Caudate nucleus (tissue), 63 donors: ENCODE measurements at places on chromosomes 13 and 19.

DNA sequence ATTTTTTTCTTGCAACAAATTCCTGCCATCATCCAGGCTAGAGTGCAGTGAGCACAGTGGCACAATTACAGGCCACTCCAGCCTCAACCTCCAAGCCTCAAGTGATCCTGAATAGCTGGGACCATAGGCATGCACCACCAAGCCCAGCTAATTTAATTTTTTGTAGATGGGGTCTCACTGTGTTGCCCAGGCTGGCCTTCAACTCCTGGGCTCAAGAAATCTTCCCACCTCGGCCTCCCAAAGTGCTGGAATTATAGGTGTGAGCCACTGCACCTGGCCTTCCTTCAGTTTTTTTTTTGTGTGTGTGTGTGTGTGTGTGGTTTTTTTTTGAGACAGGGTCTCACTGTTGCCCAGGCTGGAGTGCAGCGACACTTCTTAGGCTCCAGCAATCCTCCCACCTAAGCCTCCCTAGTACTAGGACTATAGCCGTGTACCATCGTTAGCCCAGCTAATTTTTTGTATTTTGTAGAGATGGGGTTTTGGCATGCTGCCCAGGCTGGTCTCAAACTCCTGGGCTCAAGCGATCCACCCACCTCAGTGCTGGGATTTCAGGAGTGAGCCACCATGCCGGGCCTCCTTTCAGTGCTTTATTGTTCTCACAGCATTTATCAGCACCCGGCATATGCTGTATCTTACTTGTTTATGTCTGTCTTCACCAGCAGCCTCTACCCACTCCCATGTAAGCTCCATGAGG lies 5.9 kb upstream of the SRRM5 start:
- no peak for DNase-seq

GRCh38 chr13:44296856-44297255 lies 76.8 kb upstream of the SERP2 start:
- DNase-seq: no peak

- no peak for DNase-seq
Measured at GRCh38 chr19:16002406-16003384, 53.9 kb downstream of the OR10H4 start.

DNA sequence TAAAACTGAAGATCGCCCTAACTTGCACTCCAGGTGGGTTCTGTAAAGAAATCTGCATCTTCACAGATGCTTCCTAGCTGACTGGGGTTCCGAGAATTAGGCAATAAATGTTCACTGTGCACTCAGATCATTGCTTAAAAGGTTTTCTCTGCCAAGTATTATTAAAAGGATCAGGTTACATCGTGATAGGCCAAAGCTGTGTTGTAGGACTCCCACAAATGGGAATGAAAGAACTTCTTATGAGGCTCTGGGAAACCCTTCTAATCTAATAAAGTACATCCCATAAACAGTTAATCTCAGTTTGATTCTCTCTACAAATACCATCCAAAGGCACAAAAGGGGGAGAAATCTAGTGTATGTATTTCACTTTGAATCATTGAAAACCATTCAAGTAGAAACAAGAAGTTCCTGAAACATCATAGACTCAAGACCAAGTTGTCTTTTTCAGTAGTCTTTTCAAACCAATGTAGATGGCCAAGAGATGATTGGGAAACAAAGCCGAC lies 7.1 kb upstream of the POU4F1 start:
- DNase-seq: no peak

- DNase-seq: no peak
Measured at GRCh38 chr13:93963266-93964145, 516.0 kb downstream of the DCT start.

- DNase-seq: no peak
Measured at GRCh38 chr19:30930941-30931706, 418.1 kb downstream of the TSHZ3 start.

- no peak for DNase-seq
Measured at GRCh38 chr19:30419568-30420180, 47.5 kb downstream of the ZNF536 start.

- DNase-seq: peak; percentile 29
Measured at GRCh38 chr13:32902874-32903273, 113.3 kb upstream of the KL start.

- DNase-seq: no peak
Measured at GRCh38 chr13:37365496-37365895, 233.1 kb downstream of the POSTN start.

GRCh38 chr13:75513271-75513670 lies 24.4 kb downstream of the COMMD6 start:
- DNase-seq: no peak
